ENCODE measurements at places on chromosomes 12 and 14.
A peak's percentile ranks its signal among the peaks of the same experiment; 100 is the strongest.

- no peak for DNase-seq
These were observed 988.4 kb downstream of the FLRT2 start for GRCh38 chr14:86518298-86518697.

- no peak for DNase-seq
These were observed 84.9 kb upstream of the CMKLR1 start for GRCh38 chr12:108424026-108424425.

DNA sequence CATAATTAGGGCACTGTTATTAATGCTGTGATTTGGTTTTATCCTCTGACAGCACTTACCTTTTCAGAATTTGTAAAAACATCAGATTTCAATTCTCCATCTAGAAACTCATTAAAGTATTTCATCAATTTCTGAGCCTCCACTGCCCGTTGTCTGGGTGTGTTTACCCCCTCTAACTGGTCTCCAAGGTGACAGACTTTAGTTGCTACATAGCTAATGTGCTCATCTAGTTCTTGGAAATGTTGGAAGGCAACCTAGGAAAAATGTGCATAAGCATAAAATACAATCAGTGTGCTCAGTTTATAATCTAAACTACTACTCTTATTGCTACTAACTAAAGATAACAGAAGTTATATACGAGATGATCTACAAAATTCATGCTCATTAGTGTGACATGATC is 24.6 kb downstream of the EXOC5 start:
- DNase-seq: no peak

DNA sequence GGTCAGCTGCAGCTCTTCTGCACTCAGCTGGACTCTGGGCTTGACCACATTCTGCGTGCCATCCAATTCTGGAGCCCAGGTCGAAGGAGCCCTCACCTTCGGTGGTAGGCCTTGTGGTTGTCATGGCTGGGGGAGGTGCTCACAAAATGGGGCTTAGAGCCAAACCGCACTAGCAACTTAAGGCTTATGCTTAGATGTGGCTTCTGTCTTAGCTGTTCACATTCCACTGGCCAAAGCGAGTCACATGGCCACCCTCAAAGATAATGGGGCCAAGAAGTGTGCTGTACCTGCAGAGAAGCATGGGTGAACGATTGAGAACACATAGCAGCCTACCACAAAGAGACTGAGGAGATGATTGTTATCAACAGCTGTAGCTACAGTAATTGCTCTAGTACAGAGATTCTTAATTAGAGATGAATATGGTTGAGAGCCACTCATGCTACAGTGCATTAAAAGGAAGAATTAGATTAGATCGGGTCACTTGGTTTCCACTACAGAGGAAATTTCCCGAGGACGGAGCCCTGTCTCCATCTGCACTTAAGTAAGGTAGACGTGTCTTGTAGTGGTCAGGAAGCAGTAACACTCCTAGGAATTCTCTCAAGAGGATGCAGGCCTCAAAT is 334.6 kb upstream of the FKBP4 start:
- no peak for DNase-seq

- peak; percentile 5 for DNase-seq
These were observed 1.9 kb downstream of the CCDC177 start for GRCh38 chr14:69572841-69573135.

- no peak for DNase-seq
These were observed 375.7 kb downstream of the NELL2 start for GRCh38 chr12:44500423-44500822.
